NCI-H1417 (cell line): ENCODE measurements at places on chromosomes 5 and 9.

DNA sequence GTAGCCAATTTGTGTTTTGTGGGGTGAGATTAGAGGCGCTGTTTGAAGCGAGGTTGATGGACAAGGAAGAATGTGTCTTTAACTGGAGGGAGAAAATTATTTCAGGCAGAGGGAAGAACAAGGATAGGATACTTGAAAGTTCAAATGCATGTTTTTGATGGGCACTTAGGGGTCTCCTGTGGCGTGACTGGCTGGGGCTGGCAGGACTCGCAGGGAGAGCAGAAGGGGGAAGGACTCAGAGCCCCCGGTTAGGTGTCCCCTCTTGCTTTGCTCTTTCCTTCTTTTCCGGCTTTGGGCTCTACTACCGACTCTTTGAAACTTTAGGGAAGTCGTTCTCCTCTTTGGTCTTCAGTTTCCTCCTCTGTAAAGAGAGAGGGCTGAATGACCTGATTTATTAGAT, 12.1 kb downstream of the GRAMD2B start:
- no peak for DNase-seq

DNA sequence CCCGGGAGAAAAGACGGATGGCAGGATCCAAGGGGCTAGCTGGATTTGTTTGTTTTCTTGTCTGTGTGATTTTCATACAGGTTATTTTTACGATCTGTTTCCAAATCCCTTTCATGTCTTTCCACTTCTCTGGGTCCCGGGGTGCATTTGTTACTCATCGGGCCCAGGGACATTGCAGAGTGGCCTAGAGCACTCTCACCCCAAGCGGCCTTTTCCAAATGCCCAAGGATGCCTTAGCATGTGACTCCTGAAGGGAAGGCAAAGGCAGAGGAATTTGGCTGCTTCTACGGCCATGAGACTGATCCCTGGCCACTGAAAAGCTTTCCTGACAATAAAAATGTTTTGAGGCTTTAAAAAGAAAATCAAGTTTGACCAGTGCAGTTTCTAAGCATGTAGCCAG, 94.2 kb downstream of the SYK start:
- DNase-seq = no peak

DNA sequence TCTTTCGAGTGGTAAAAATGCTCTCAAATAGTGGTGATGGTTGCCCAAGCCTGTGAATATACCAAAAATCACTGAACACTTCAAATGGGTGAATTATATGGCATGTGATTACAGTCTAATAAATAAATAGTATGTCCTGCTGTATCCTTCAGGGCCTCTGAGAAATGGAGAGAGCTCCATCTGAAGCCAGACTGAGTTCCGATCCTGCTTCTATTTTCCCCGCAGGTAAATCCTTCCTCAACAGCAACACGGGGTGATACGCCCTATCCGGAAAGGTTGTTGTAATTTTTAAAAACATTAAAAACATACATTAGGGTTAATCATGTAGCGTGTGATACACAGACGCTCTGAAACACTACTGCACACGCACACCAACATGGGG, 695 bp upstream of the SNAPC3 start:
- no peak for DNase-seq

GRCh38 chr9:110605565-110605964, 26.0 kb upstream of the SVEP1 start:
- no peak for DNase-seq

DNA sequence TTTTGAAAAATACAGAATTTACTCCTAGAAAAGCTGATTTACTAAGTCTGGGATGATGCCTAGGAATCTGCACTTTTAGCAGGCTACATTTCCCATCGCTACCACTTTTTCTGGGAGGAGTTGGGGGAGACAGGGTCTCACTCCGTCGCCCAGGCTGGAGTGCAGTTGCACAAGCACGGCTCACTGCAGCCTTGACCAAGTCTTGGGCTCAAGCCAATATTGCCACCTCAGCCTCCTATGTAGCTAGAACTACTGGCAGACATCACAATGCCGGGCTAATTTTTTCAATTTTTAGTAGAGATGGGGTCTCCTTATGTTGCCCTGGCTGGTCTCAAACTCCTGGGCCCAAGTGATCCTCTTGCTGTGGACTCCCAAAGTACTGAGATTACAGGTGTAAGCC, 85.9 kb downstream of the NR6A1 start:
- no peak for DNase-seq

DNA sequence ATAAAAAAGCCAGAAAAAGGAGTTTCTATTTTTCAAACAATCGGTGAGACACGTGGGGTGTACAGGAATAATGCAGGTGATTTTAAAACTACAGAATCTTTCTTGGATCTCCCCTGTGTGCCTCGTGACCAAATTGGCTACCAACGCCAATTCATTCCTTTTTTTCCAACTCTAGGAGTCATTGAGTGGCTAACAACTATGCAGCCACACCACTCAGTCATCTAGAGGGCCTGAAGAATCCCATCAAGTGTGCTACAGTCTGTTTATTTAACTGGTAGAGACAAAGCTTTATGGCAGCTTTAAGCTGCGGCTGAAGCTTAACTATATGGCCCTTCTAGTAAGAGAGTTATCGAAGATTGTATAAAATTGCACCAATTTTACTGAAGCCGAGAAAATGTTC, 113.1 kb upstream of the NIPBL start:
- DNase-seq = peak; percentile 42

- DNase-seq = no peak
Measured at GRCh38 chr5:142396436-142397038, 71.7 kb upstream of the SPRY4 start.

- DNase-seq = no peak
Measured at GRCh38 chr9:33265211-33265865, 489 bp downstream of the CHMP5 start.

DNA sequence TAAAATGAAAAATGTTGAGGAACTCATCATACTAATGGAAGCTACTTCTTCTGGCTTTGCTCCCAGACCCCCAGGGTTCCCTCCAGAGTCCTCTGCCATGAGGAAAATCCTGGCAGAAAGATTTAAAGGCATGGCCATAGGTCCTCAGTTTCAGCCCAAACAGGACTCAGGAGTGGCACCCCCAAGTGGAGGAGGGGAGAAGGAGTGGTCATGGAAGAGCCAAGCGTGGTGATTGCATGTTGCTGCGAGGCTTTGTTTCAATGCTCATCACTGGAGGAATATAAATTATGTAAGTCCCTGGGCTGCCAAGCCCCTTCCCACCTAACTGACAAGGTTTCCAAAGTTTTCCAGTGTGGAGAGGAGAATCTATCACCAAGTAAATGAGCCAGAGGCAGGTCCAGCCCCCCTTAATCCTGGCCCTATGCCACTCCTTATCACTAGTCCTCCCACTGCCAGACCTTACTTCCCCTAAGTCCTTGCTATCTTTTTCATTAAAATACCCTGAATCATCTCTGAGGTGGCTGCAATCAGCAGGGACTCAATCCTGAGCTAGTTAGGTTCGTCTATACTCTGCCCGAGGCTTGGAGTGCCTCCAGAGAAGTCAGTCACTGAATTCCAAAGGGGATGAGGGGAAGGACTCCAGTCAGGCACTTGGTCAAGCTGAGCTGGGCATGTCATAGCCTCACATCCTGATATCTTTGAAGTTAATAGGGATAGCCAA, 70.7 kb upstream of the TAF1L start:
- DNase-seq = no peak

DNA sequence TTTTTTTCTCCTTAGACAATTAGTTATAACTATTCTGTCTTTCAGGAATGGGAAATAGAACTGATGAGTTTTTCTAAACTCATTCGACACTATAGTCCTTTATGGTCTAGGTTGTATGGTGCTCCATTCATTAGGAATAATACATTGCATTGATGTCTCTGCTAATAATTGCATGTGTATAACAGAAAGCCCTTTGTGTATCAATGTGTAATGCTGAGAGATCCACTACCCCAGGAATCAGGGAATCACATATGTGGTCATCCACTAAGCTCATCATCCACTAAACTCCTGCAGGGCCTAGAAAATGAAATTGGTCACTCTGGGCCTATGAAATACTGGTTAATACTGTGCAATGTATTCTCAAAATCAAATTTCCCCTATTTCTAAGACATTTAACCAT, 242.0 kb upstream of the CDH18 start:
- no peak for DNase-seq

DNA sequence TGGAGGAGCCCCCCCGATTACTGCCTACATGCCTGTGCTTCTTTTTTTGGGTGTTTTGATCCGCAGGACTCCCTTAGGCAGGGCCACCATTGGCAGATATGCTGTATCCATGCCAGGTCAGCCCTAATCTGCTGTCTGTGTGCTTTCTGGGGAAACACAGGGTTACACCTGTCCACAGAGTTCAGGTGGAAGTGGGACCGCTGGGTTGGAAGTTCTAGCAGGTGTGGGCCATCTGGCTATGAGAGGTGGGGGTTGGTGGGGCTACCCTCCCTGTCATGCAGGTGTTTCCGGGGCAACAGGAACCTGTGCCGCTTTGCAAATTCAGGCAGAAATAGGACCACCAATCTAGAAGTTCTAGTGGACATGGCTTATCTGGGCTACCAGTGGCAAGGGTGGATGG, 17.0 kb downstream of the IFNE start:
- DNase-seq = no peak

DNA sequence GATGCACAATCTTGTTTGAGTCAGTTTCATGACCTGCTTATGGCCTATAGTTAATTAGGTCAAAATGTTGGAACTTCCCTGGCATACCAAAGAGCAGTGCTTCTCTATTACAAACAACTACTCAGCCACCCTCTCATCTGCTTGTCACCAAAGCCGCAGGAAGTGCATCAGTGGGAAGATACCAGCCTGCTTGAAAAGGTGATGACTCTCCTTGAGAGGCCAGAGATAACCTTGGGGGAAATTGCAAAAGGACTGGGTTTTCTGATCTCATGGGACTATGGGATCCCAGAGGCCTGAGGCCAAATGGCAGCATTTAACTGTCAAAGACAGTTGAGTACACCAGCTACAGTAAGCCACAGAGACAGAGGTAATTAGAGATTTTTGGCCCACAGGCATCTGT, 69.9 kb downstream of the C9orf57 start:
- no peak for DNase-seq

DNA sequence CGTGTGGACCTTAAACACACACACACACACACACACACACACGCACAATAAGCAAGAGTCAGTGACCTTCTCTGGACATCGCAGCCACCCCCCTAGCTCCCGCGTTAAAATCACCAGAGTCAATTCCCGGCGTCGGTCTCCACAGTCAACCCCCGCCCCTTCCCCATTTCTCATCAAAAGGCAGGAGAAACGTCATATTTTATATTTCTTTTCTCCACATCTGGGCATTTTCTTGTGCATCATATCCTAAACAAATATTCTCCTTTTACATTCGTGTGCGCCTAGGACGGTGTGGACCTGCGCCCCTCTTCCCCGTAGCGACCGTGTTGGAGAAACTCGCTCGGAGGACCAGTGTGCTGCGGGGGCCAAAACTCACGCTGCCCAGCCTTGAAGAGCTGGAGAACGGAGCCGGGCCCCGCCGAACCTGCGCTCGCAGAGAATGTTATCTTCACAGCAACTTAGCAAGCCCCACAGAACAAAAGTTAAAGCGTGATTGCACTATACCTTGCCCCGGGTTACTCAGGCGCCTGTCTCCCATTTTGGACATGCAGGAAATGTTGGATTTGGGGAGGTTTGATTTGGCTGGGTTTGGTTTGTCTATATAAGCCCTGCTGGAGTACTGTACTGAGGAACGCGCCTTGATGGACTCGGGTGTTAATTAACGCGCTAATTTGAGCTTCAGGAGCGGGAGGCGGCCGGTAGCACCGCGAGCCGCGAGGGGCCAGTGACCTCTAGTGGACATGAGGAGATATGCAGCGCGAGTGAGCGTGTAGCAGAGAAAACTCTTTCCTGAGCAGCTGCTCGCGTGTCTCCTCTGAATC, 192.4 kb downstream of the MEF2C start:
- DNase-seq = peak; percentile 44

- DNase-seq = no peak
Measured at GRCh38 chr5:1538276-1538675, 14.5 kb upstream of the LPCAT1 start.

- DNase-seq = peak; percentile 48
Measured at GRCh38 chr9:12814877-12815237, 40.0 kb downstream of the LURAP1L start.

GRCh38 chr5:60945813-60946187, 795 bp downstream of the NDUFAF2 start:
- DNase-seq = peak; percentile 69

- DNase-seq = no peak
Measured at GRCh38 chr9:37976714-37977477, 73.0 kb upstream of the SLC25A51 start.

- no peak for DNase-seq
Measured at GRCh38 chr5:163352531-163352930, 84.9 kb upstream of the CCNG1 start.
